ENCODE measurements at places on chromosomes 12 and 14.

DNA sequence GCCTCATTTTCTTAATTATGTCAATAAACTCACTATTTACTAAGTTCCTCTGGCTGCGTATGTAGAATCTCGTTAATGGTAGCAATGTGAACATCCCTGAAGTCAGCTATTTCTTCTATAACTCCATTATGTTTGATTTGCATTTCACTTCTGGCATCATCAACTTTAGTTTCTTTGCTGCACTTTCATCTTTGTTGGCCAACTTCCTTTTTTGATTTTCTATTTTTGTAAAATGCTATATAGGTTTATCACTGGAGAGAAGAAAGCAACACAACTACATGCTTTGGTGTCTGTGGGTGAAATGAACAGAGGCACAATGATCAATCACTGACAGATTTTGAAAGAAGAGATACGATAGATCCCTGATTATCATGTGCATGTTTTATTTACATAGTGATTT lies 58.5 kb upstream of the ATF7IP start:
- no peak for DNase-seq

GRCh38 chr12:14871886-14872285 lies 13.8 kb downstream of the MGP start:
- no peak for DNase-seq

- DNase-seq: no peak
These were observed 54.0 kb downstream of the SLC38A1 start for GRCh38 chr12:46214668-46215436.

DNA sequence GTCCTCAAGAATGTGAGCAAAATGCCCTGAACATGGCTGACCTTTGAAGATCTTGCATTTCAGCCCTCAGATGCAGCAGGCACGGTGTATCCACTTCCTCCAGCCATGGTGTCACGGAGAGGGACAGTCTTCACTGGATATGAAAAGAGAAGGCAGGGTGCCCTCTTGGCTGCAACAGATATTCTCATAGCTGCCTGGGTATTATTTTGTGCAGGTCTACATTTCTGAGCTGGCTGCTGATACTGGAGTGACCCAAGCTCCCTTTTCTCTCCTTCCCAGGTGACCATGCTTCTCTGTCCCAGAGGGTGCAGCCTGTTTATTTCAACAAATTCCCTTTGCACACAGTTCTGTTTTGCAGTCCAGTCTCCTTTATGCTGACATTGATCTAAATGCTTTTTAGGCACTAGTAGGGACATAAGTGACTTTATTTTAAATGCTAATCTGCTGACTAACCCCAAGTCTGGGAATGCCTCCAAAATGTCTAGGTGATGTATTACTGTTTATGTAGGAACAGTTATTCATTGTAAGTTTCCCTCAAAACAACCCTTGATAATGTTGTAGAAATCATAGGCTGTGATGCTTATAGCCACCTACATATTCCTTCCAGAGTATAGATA lies 17.4 kb upstream of the PYGL start:
- DNase-seq: no peak

DNA sequence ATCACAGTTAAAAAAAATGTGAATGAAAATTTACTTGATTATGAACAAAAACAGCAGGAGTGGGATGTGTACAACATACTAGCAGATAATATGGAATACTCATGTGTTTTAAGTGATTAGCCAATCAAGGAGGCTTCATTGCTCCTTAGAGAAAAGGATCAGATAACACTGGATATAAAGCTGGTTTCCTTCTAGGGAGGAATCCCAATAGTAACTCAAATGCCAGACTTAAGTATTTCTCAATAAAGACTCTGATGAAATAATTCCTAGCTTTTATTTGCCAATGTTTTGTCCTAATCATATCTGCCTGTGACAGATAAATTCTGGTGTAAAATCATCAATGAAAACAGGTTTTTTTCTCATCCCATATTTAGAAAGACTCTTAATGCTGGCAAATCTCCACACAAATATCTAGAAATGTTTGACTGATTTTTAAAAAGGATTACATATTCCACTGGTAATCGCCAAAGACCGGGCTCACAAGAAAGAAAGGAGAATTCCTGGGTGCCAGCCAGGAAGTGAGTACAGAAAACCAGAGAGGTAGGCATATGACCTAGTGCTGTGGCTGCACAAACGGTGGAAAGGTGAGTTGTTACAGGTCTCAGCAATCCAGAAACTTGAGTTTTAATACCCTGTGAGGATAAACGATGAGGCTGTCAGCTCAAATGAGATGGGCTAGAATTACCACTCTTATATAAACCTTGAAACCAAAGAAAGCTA lies 108.6 kb upstream of the TTC7B start:
- no peak for DNase-seq
